ENCODE measurements at places on chromosomes 4 and X. TPM values are rescaled to one million over a fixed set of nuclear protein-coding genes. Genes with fewer than 3 reads are reported as not detected.

The F11 gene
- total RNA-seq, result not detected

The MAGEA1 gene
- 0.15 TPM for total RNA-seq

The MAGEA8 gene
- not detected for total RNA-seq

The TNIP3 gene
- total RNA-seq, result 0.22 TPM

The NRK gene
- total RNA-seq, result not detected

The CT55 gene
- not detected for total RNA-seq

The PAGE4 gene
- not detected for total RNA-seq

The RNF175 gene
- not detected for total RNA-seq

The CDS1 gene
- 0.78 TPM for total RNA-seq

The BGN gene
- not detected for total RNA-seq

The EDNRA gene
- 0.24 TPM for total RNA-seq

The KLHL4 gene
- 3.1 TPM for total RNA-seq

The IDS gene
- total RNA-seq, result 114 TPM

The GLRB gene
- total RNA-seq, result 1.4 TPM

The HSFX2 gene
- not detected for total RNA-seq

The TMSB4X gene
- total RNA-seq, result 5,413 TPM

The MAGEC3 gene
- not detected for total RNA-seq

The SPACA5B gene
- total RNA-seq, result not detected

The PAGE2 gene
- not detected for total RNA-seq

The MAOB gene
- total RNA-seq, result 0.16 TPM

The MAGEA11 gene
- total RNA-seq, result not detected

The MGAT4D gene
- total RNA-seq, result not detected

The CSAG1 gene
- total RNA-seq, result 0.54 TPM

The RTL5 gene
- total RNA-seq, result 2.2 TPM

The GPAT3 gene
- total RNA-seq, result 41.4 TPM

The XKRX gene
- total RNA-seq, result 0.24 TPM

The PLXNB3 gene
- total RNA-seq, result 4.2 TPM

The AWAT2 gene
- not detected for total RNA-seq

The TBC1D19 gene
- total RNA-seq, result 2.9 TPM

The P2RY4 gene
- not detected for total RNA-seq

The NDP gene
- not detected for total RNA-seq

The CT45A5 gene
- total RNA-seq, result not detected

The VSIG4 gene
- total RNA-seq, result not detected

The NSUN7 gene
- 0.36 TPM for total RNA-seq

The NAP1L2 gene
- 1.6 TPM for total RNA-seq

The ADGRG4 gene
- not detected for total RNA-seq

The SPATA18 gene
- total RNA-seq, result 5.6 TPM

The EREG gene
- 37.9 TPM for total RNA-seq

The DAPP1 gene
- total RNA-seq, result not detected

The SSX2 gene
- not detected for total RNA-seq

Data from A549 treated with CORT108297 at 1 μM for 4 hours (cell line).